ENCODE measurements at places on chromosomes 4 and X.

GRCh38 chr4:156168288-156168687, 214.6 kb upstream of the CTSO start:
- no peak for DNase-seq

DNA sequence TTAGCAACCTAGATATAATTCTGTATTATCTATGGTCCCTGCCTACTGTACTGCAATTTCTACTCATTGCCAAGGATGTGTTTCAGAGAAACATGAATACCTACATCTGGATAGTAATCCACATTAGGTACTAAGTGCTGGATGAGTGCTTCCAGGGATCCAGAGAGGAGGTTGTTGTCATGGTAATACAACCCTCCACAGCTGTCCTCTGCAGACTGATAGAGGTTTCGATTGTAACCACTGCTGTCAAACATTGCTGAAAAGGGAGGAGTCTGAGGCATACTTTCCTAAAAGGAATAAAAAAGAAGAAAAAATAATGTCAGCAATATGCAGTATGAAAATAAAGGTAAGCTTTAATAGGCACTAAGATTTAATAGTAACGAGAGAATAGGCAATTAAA, 12.5 kb downstream of the RASGEF1B start:
- DNase-seq, result no peak

DNA sequence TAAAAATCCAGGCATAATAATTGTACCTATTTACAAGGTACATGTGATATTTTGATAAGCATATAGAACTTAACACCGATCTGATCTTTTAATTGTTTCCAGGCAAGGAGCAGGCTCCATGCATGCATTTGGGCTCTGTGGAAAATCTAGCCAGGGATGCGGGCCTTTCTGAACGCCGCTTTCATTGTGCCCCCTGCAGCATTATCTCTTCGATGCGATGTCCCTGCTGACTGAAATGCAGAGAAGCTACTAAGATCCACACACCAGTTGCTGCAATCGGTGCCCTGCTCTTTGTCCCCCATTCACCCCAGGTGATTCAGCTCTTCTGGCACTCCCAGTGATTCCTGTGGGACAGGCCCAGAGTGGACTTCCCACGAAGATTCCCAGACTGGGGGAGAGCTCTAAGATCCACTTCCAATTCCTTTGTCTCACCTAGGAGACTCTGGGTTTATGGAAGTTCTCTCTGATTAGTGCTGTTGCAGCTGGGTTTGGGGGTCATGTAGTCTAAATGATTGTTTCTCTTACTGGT, 254.3 kb upstream of the AGA start:
- no peak for DNase-seq

DNA sequence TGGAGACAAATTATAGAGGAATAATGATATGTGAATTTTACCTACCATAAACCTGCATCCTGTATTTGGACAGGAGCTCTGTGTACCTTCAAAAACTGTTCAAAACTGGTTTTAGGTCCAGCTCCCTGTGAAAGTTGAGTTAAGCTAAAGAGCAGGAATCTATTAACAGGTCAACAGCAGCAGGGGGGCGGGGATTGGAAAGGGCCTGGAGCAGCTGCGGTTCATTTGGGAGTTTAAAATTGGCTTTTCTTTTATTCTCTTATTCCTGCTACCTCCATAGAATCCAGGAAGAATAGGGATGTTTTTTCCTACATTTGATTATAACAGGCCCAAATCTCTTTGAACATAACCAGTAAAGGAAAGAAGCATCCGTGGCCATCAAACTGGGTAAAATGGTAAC, 23.8 kb downstream of the SHROOM3 start:
- DNase-seq, result no peak

DNA sequence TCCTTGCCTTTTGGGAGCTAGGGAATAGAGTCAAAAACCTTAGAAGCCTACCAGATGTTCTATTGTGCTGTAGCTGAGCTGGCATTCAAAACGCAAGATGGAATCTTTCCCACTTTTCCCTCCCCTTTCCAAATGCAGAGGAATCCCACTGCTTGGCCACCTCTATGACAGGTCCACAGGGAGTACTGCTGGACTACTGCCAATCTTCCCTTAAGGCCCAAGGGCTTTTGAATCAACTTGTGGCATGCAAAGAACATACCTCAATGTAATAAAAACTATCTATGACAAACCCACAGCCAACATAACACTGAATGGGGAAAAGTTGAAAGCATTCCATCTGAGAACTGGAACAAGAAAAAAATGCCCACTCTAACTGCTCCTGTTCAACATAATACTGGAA, 139.2 kb upstream of the AGTR2 start:
- no peak for DNase-seq

- DNase-seq, result no peak
Observed at GRCh38 chrX:48753708-48754228, 7.8 kb upstream of the GLOD5 start.

- no peak for DNase-seq
Observed at GRCh38 chrX:129636175-129636681, 18.5 kb downstream of the APLN start.

- DNase-seq, result no peak
Observed at GRCh38 chr4:108107101-108107500, 61.6 kb downstream of the LEF1 start.

- DNase-seq, result no peak
Observed at GRCh38 chrX:82848111-82848510, 660.0 kb upstream of the POU3F4 start.

- DNase-seq, result peak; percentile 35
Observed at GRCh38 chr4:128570387-128570975, 239.0 kb upstream of the JADE1 start.

DNA sequence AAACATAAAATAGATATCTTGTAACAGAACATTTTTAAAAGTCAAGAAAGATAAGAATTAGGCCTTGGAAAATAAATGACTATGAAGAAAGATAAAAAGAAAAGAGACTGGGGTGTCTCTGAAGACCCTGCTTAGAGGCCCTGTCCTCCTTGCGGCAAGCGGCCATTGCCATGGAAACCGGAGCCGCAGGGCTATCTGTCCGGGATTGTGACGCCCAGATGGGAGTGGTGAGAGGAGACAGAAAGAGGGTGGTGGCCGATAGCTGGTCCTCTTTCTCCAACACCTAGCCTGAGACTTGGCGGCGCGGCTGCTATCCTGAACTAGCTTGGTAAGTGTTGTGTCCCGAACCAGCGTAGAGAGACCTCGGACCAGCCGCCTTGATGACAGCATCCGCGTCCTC, at the start of gene DUSP21:
Gene DUSP21, plus strand, starts transcription at position 269 of the 400 bp plus-strand sequence. Its CDS starts 112 bp downstream, at position 381.
- DNase-seq, result no peak

DNA sequence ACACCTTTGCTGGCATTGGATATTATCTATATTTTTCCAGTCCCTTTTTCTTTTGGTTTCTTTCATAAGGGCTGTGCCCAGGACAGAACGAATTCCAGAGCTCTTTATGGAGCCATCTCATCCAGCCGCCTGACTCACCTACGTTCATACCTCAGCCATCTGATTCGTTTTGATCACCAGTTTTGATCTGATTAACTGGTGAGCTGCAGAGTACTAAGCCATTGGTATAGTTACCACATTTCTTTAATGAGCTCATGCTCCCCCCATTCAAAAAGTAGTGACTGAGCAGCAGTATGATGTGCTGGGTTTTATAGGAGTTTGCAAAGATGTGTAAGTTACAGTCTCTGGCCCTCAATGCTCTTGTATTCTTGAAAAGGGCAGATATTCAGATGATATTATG, 43.0 kb upstream of the CDKN2AIP start:
- DNase-seq, result no peak

- no peak for DNase-seq
Observed at GRCh38 chr4:17134100-17134499, 235.7 kb upstream of the LDB2 start.

- no peak for DNase-seq
Observed at GRCh38 chr4:110073053-110073845, 125.2 kb downstream of the ELOVL6 start.

DNA sequence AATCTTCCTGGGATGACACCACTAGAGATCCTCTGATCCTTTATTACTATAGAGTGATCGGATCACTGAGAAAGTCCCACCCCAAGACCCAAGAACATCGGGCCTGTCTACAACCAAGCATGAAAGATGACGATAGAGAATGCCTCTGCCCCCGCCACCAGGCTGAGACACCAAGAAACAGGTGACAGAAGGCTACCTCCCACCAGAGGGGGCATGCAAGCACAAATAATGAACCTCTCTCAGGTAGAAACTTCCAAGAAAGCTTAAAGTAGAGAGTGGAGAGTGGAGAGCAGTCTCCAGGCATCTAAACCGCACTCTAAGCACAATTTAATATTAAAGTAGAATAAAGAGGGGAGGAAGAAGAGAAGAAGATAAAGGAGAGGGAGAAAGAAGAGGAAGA, 402.6 kb downstream of the INPP4B start:
- DNase-seq, result no peak

GRCh38 chr4:71141125-71141524, 147.7 kb downstream of the DCK start:
- DNase-seq, result no peak

- DNase-seq, result peak; percentile 55
Observed at GRCh38 chr4:119559044-119559647, 69.5 kb downstream of the PDE5A start.

- no peak for DNase-seq
Observed at GRCh38 chr4:126369076-126369475, 1054.3 kb downstream of the FAT4 start.

GRCh38 chr4:161189286-161190134, 974.3 kb downstream of the FSTL5 start:
- peak; percentile 14 for DNase-seq

GRCh38 chr4:25811374-25811690, 51.5 kb downstream of the SEL1L3 start:
- DNase-seq, result no peak

GRCh38 chr4:150818661-150819060, 196.4 kb downstream of the LRBA start:
- DNase-seq, result no peak

DNA sequence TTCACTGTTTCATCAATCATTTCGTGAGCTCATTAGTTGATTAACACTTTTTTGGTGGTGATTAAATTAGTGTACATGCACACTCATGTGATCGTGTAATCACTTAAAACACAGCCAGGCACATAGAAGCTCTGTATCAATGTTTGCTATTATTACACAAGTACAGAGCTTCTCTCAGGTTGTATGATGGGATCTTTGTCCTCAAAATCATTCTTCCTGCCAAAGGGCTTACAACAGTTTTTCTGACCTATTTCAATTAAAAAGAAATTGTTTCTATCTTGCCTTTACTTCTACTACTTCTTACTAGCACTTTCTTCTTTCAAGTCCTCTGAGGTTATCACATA, 145.1 kb downstream of the AMELX start:
- no peak for DNase-seq

- DNase-seq, result no peak
Observed at GRCh38 chr4:158728236-158728635, 5.0 kb upstream of the PPID start.

GRCh38 chr4:187218705-187219245, 495.1 kb upstream of the FAT1 start:
- DNase-seq, result no peak

DNA sequence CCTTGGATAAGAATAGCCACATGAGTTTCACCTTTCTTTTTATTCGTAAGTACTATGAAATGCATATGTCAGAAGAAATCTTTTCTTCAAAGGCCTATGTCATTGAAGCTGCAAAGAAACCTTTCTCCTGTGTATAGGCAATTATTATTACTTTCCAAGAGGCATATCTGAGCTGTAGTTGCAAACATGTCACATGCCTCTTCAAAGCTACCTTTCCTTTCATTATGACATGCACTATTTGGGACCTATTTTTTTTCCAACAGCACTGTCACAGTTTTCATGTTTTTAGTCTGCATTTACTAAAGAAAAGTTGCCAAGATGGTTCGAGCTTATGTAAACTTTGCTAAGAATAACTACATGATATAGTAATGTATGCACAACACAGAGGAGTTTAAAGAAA, 548.8 kb upstream of the GALNT7 start:
- no peak for DNase-seq

All from pons (tissue), 1 donor.